ENCODE measurements at places on chromosomes 6 and 20.

- no peak for DNase-seq
Observed at GRCh38 chr20:4326195-4327065, 311.1 kb upstream of the RNF24 start.

GRCh38 chr20:8361006-8361652, 229.1 kb downstream of the PLCB1 start:
- DNase-seq = no peak

DNA sequence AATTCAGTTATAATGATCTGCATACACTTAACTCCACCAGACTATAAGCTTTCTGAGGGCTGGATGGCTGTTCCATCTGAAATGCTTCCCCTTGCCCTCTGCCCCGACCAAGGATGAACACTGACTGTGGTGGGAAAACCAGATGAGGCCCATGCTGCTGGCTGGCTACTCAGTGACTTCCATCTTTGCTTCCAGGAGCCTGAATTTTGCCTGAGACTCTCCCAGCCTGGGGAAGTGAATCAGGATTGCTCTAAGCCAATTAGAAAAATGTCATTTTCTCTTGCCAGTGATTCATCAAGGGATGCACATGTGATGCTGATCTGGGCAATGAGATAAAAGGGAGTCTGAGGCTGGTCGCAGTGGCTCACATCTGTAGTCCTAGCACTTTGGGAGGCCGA, 1.7 kb upstream of the TOMM34 start:
- DNase-seq = no peak

- DNase-seq = no peak
Observed at GRCh38 chr6:101259505-101259904, 134.0 kb upstream of the GRIK2 start.

GRCh38 chr6:225121-225721, 67.1 kb upstream of the DUSP22 start:
- no peak for DNase-seq

DNA sequence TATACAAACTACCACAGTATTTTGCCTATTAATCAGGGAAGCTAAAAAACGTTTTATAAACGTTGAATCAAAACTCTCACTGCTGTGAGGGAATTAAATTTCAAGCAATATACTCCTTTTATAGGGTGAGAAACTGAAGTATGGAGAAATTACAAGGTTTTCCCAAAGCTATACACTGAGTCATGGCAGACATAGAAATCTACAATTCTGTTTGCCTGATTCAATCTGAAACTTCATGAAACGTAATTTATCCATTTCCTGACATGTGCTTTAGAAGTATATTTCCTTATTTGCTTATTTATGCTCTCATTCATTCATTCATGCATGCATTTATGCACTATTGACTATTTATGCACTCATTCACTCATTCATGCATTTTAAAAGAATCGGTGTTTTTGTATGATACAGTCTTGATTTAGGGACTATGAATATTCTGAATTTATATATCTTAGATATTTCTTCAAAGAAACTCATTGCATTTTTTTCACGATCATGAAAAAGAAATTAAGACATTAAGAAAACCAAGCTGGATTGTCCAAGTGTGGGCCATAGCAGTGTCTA, 16.5 kb downstream of the EYA4 start:
- no peak for DNase-seq

- DNase-seq = no peak
Observed at GRCh38 chr6:27650620-27651370, 177.9 kb upstream of the ZNF184 start.

DNA sequence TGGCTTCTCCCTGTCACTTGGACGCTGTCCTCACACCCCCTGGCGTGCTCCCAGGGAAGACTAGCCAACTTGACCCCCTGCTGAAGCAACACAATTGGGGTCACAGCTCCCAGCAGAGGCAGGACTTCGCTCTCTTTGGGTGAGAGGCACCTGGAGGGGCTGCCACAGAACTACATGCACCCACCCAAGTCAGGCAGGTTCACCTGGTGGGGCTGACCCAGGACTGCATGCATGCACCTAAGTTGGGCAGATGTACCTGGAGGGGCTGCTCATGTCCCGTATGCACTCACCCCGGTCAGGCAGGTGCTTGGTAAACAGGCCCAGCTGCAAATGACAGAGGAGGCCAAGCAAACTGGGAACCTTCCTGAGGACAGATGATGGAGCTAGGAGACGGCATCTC, 154.3 kb upstream of the RPS6KA2 start:
- DNase-seq = no peak

- DNase-seq = no peak
Observed at GRCh38 chr6:398558-399078, 7.1 kb downstream of the IRF4 start.

GRCh38 chr20:53050338-53050737, 78.2 kb downstream of the TSHZ2 start:
- DNase-seq = no peak

GRCh38 chr6:29943053-29943966, 978 bp downstream of the HLA-A start:
- no peak for DNase-seq

DNA sequence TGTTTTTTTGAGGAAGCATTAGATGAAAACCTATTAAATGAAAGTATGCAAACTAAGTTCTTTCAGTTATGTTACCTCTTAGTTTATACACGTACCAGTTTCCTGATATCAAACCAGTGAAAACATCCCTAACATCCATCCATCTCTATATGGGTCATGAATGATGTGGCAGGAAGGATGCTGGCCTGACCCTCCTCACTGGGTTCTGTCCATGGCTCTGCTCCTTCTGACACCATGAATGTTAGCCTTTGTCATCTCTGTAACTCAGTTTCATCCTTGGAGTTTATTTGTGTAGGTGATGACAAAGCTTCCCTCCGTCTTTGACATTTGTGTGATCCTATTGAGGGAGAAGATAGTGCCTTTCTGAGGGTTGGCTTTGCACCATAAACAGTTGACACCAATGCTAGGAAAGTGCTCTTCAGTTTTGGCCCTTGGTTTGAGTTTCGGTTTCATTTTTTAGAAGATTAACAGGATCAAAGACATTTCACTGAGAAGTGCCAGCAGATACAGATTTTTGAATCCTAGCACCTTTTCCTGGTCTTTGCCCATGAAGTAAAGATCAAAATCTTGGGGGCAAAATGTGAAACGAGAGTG, 72.0 kb upstream of the SCGN start:
- no peak for DNase-seq

- no peak for DNase-seq
Observed at GRCh38 chr20:22796469-22797077, 212.2 kb upstream of the FOXA2 start.

- no peak for DNase-seq
Observed at GRCh38 chr6:100923481-100924165, 42.5 kb upstream of the ASCC3 start.

GRCh38 chr6:35139924-35140638, 1.1 kb downstream of the TCP11 start:
- DNase-seq = no peak

DNA sequence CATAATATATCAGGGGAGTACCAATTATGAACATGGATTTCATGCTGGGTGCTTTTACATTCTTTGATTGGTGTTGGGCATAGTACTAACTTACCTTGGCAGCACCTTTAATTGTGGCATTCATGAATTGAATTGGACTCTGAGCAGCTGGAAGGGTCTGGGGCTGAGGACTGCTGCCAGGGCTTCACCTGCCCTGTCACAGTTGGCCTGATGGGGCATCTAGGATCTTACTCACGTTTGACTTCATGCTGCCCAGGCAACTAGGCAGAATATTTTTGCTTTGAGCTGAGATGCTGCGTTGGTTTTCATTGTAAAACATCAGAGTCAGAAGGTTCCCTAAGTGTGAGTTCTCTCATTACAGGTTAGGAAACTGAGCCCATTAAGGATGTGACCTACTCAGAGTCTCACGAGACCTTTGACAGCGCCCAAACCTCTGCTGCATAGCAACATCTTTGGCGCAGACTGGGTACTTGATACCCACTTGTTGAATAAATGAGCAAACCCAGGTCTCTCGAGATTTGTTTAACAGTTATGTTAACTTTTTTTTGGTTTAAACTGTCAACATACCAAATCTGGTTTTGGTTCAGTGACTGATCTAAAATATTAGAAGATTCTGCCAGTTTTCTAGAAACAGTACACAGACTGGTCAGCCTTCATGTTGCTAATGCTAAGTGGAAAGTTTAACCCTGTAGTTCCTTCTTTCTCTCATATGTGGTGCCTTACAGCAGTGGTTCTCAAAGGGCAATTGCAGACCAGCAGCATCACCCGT, 104.9 kb downstream of the TCP11 start:
- no peak for DNase-seq

DNA sequence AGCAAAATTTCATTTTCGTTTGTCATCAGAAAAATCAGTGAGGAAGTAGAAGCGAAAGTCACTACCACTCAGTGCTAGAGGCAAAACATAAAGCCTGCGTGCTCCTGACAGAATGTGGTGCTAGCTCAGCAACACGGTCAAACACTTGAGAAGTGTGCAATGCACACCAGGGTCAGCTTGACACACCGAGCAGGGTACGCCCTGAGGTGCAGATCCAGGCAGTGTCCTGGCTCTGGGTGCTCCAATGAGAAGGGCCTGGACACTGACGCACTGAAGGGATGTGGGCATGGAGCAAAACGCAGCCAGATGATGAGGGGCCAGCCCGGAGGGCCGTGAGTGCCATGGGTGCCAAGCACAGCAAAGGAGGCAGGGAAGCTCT, 5.9 kb downstream of the RNASET2 start:
- no peak for DNase-seq

- DNase-seq = no peak
Observed at GRCh38 chr6:15845492-15845891, 182.7 kb upstream of the DTNBP1 start.

DNA sequence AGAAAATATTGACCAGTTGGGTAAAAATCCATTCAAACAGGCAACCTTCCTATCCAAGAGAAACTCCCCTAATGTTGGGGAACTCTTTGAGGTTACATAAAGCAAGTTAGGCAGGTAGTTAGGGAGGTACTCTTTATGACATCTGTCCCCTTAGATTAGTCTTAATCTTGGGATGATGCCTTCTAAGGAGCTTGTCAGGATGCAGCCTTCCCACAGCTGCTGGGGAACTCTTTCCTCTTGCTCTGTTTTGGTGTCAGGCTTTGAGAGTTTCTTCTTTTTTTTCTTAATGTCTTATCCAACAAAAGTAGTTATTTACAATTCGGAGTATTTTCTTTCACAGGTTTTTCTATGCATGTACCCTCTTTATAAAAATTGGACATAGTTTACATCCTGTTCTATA, 194.8 kb downstream of the CDKAL1 start:
- DNase-seq = no peak

GRCh38 chr6:36793913-36794712, 45.1 kb downstream of the CPNE5 start:
- no peak for DNase-seq

DNA sequence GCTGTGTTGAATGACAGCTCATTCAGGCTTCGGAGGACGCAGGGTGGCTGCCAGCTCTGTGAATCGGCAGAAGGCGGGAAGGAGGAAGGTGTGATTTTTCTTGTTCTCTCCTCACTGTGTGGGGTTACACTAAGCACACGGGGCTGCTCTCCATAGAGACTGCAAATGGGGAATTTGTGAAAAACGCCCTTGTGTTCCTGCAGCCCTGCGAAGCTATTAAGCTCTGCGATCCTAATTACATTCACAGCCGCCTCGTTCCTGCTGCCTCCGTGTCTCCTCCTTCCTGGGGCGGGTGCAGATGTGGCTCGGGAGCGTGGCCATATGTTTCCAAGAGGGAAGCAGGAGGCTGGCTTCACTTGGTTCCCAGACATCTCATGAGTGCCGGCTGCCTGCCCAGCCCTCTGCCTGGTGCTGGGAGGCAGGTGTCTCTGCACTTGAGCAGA, 124.0 kb downstream of the TOX2 start:
- DNase-seq = no peak

- DNase-seq = no peak
Observed at GRCh38 chr6:11491596-11492463, 45.7 kb upstream of the TMEM170B start.

DNA sequence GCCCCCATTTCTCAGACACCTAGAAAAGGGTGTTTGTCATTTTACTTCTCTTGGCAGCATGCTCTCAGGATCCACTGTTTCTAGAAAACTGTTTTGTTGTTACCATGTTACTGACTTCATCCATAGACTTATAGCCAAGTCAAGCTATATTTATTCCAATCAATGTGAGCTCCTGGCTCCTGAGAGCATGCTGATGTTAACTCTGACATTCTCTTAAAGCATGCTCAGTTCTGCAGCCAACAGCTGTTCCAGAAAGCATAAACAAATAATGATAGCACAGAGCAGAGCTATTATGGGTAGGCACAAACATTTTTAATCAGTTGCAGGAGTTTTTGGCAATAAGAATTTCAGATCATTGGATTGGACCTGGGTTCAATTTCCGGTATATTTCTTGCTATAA, 92.4 kb upstream of the CEP85L start:
- DNase-seq = no peak

DNA sequence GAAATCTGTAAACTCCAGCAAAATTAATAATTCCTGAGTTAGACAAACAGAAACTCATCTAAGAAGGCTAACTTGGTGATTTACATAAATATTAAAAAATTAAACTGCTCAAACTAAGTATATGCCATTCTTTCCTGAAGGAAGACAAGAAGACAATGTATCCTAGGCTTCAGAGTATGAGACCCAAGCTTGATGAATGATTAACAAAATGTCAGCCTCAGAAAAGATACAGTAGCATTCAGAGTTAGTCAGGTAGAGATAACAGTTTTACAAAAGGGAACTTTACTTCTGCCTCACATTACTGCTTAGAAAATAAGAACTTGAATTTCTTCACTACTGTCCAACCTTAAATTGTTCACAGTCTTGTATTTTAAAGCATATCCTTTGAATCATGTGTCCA, 12.0 kb downstream of the CSNK2A1 start:
- no peak for DNase-seq

DNA sequence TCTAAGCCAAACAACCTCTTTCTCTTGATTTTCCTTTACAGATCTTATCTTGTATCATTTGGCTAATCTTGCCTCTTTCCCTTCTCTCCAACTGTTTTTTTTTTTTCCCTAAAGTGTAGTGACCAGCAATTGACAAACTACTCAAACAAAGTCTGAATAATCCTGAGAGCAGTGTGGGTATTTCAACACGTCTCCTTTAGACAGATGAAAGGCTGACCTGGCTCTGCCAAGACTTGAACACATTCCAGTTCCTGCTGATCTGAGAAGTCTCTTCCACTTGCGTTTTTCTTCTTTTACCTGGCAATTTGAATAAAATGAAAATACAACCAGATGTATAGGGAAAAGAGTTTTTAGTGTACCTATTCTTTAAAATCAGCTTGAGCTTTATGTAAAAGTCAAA, 168.4 kb downstream of the GJA10 start:
- DNase-seq = no peak

DNA sequence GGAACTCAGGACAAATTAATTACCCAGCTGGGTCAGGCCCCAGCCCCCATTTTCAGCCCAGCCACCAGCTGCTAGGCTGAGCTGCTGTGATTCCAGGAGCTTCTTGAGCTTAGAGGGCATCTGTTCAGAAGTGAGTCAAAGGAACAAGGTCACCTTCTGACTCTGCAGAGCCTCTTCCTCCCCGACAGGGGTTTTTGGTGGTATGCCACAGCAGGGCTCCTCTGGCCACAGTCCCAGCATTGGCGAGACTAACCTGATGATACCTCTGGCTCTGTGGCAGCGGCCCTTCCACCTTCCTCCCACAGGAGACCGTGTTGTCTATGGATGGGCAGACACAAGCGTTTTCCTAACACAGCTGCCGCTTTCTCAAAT, 39.7 kb downstream of the ZC3H12D start:
- no peak for DNase-seq

GRCh38 chr6:130781557-130781956, 45.6 kb upstream of the SMLR1 start:
- DNase-seq = no peak
